Stimulated activated naive B cell treated with anti-CD40 and anti-IgM and Interleukin-4, amounts not matched to agents 10 μg/mL and 1 μg/mL and 100 μg/mL, for 72 hours (primary cell): ENCODE measurements at places on chromosomes 7 and 10.

DNA sequence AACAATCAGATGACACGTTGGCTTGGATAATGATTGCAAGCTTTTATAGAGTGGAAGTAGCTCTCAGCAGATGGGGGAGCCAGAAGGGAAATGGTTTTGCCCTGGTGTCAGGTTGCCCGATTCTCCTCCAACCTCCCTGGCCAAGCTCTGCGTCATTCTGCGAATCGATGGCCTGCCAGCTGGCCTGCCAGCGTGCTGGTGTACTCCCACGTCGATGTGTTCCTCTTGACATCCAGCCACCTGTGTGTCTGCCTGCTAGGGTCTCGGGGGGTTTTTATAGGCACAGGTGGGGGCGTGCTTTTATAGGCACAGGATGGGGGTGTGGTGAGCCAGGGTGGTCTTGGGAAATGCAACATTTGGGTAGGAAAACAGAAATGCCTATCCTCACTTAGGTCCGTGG is 4.6 kb downstream of the NET1 start:
- DNase-seq = no peak

DNA sequence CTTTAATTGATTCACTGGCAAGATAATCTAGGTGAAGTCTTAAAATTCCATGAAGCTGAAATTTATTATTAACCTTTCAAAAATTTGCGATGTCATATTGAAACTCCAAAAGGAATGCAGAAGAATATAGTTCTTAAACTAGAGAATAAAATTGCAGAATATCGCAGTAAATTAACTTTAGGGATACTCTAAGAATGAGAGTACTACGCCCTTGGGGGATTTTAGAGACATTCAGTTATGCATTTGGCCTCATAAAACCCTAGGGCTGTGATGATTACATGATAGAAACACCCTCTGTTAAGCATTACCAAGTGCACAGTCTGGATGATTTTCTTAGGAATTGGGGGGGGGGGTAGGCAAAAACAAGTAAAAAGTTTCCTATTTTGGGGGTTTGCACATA is 3.7 kb downstream of the WNT2 start:
- DNase-seq = no peak

- DNase-seq = no peak
These were observed 10.5 kb downstream of the TMEM168 start for GRCh38 chr7:112779667-112780066.

DNA sequence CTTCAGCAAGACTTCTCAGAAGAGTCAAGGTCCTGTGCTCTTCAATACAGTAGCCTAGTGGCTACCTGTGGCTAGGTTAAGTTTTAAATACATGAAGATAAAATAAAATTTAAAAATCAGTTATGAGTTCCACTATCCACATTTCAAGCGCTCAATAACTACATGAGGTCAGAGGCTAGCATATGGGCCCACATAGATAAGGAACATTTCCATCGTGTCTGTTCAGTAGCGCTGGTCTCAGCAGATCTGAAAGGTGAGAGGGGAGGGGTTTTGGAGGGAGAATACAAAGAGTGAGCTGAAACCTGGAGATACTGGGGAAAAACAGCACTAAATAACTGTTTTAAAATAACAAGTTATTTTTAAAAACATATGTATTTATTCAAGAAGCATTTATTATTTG is 219.0 kb downstream of the TRIL start:
- no peak for DNase-seq

DNA sequence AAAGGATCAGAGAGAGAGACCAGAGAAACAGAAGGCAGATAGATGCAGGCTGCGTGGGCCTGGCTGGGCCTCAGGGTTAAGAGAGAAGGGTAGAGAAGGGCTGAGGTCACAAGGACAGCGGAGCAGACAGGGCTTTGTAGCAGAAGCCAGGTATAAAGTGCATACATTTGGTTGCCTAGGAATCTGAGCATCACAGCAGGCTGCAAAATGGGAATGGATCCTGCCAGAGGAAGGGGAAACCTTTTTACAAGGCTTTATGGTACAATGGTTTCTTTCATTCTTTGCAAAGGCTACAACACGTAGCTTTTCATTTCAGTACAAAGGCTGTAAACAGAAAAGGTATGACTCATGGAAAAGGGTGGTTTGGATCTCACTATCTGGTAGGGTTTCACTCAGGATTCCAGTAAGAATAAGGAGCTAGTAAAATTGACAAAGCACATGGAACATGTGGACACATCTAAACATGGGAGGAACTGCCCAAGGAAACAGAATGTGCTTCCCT is 275.1 kb downstream of the DOCK4 start:
- no peak for DNase-seq

GRCh38 chr10:24971374-24971773 is 19.0 kb upstream of the PRTFDC1 start:
- DNase-seq = no peak

DNA sequence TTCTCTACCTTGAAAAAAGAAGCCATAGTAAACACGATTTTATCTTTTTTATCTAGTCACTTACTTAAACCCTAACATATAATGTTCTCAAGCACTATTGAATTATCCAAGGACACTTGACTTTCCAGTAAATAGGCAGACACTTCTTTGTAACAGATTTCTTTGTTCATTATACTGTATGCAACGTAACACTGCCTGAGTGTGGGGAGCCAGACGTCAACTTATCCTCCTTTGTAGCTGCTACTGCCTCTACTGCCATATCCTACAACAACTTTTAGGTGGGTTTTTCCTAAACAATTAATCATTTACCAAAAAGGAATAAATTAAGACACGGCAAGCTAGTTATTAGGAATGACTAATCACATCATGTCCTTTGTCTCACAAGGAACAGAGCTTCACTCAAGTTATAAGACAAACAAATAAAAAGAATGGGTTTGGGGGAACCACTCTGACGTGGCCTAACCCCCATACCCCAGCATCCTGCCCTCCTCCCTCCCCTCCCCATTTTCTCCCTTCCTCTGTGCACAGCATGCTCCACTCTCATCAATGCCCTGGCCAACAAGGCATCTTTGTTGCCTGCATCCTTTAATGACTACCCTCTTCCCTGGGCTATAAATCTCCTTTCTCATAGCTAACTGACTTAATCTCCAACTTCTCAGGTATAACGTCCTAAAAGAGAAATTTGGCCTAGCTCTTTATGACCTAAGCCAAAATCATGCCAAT is 43.3 kb downstream of the DOCK4 start:
- DNase-seq = no peak

DNA sequence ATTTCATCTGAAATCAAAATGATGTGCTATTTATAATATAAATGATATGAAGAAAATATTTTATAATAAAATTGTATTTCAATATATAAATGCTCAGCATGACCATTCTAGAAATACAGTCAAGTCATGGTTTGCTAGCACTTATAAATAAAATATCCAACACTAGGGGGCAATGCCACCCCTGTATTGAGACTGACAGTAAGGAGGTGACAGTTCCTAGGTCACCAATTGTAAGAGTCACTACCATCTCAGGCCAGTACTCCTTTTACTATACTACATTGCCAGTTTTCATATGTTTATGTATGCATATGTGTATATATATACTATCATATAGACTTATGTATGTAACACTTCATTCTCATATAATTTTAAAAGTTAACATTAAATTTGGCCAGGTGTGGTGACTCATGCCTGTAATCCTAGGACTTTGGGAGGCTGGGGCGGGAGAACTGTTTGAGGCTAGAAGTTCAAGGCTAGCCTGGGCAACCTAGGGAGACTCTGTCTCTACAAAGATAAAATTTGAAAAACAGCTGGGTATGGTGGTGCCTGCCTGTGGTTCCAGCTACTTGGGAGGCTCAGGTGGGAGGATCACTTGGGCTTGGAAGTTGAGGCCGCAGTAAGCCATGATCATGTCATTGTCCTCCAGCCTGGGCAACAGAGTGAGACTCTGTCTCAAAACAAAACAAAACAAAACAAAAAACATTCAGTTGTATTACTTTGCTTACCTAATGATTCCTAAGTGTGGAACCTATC is 2.4 kb upstream of the CNOT4 start:
- no peak for DNase-seq

GRCh38 chr10:116211682-116212081 is 61.3 kb downstream of the GFRA1 start:
- DNase-seq = no peak

DNA sequence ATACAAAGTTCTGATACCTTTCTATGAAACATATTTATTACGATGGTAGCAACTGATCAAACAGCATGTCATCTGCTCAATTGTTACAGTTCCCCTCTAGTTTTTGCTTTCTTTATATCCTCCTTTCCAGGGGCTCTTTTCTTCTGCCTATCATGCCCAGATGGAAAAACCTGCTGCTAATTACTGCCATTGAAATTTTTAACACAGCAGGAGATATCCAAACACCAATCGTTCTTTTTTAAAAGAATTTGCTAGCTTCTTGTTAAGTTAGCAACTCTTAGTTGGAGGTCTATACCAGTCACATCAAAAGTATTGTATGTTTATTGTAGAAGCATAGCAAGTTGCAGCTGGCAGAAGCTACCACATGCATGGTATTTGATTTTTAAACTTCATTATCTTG is 768.5 kb downstream of the NXPH1 start:
- no peak for DNase-seq

DNA sequence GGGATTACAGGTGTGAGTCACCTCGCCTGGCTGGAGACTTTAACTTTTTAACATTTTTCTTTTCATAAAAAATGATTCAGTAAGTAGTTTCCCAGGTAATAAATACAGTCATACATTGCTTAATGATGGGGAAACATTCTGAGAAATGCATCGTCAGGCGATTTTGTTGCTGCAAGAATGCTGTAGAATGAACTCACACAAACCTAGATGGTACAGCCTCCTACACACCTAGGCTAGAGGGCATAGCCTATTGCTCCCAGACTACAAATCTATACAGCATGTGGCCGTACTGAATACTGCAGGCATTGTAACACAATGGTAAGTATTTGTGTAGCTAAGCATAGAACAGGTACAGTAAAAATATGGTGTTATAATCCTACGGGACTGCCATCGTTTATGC is 108.5 kb upstream of the SFMBT2 start:
- no peak for DNase-seq

- no peak for DNase-seq
These were observed 47.3 kb upstream of the BHLHA15 start for GRCh38 chr7:98163704-98164494.

DNA sequence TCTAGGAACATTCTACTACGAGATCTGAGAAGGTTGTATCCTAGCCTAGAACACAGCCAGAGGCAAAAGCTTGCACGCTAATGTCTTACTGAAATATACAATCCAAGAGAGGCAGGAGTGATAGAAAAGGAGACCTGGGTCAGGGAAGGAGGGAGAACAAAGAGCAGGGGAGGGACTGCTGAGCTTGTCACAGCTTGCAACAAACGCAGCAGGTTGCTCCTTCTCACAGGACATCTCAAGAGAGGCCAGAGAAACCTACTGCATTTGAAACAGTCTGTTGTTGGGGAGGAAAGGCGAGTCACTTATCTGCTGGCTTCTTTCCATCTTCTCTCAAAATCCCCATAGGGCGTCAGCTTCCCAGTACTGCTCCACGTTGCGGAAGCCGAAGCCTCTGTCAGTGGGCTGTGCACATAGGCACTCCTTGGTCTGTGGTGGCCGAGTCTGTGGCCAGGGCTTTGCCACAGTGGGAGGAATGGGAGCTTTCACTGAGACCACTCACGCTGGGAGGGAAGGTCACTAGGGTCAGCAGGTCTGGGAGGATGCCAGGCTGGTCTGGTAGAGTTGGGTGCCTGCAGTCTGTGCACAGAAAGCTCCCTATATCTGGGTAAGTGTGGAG is 25.8 kb upstream of the GPNMB start:
- no peak for DNase-seq

DNA sequence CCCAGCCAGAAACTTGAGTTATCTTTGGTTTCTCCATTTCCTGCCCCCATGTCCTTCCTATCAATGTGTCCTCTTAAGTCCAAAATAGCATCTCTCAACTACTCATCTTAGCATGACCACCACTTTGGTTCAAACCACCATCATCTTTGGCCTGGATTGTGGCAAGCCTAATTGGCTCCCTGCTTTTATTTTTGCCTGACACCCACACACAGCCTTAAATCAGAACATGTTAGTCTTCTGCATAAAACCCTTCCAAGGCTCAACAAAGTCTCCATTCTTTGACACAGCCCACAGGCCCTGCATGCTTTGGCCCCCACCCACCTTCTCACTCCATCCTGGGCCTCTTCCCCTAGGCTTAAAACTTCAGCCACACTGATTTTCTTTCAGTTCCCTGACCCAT is 2.0 kb upstream of the TSPAN14 start:
- no peak for DNase-seq

DNA sequence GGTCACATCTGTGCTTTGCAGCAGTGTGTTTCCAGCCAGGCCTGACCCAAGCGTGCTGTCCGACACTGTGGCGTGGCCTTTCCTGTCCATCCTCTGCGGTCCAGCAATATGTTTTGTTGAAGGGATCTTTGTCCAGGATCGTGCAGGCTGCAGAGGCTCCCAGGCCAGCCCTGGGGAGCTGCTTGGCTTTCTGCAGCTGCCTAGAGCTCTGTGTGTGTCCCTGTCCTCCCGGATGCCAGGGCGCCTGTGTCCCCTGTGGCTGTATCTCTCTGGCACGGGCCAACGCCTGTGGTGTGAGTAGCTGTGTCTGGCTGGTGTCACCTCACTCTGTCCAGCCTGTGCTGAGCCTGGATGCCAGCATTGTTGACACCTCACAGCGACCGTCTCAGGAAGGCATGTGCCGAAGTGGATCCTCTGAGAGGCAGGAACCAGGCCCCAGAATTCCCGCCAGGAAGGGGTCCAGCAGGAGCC is 94.5 kb downstream of the INPP5A start:
- DNase-seq = no peak

GRCh38 chr10:108616559-108617285 is 1306.6 kb downstream of the XPNPEP1 start:
- DNase-seq = no peak

DNA sequence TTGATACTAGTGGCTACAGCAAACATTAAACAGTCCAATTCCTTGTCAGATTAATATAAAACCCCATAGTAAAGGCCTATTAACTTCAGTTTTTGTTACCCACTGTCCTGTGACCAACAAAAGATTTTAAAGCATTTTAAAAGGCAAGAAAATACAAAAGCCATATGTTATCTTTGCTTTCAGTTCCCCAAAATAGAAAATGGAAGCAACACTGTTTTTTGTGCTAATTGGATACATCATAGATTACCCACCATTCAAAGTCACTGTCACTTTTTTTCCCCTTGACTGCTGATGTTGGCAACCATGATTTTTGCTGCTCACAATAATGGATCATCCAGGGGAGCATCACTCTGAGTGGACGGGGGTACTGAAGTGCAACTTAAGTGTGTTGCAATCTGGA is 52.4 kb upstream of the TMEM140 start:
- DNase-seq = no peak
